ENCODE measurements at places on chromosomes 2 and 18. TPM values are rescaled to one million over a fixed set of nuclear protein-coding genes. Genes with fewer than 3 reads are reported as not detected.
A peak's percentile ranks its signal among the peaks of the same experiment; 100 is the strongest.

Gene ASXL3
- 3.4 TPM for total RNA-seq

Gene STAT4
- total RNA-seq, result 3.6 TPM

Gene ATOH8
- total RNA-seq, result 167 TPM

- H3K36me3 ChIP-seq, result no peaks in the 10 kb centered on the region
- H3K27ac ChIP-seq, result peak overlapping the region; percentile 88
- no peaks in the 10 kb centered on the region for H3K4me1 ChIP-seq
- no peak for DNase-seq
- no peaks in the 10 kb centered on the region for H3K27me3 ChIP-seq
Observed at GRCh38 chr2:48548840-48549239, 18.9 kb downstream of the STON1 start.

GRCh38 chr2:195162194-195162593 is 494.8 kb upstream of the SLC39A10 start:
- no peaks in the 10 kb centered on the region for H3K4me1 ChIP-seq
- H3K27ac ChIP-seq, result no peak overlapping the region
- H3K36me3 ChIP-seq, result no peaks in the 10 kb centered on the region
- no peak for DNase-seq

DNA sequence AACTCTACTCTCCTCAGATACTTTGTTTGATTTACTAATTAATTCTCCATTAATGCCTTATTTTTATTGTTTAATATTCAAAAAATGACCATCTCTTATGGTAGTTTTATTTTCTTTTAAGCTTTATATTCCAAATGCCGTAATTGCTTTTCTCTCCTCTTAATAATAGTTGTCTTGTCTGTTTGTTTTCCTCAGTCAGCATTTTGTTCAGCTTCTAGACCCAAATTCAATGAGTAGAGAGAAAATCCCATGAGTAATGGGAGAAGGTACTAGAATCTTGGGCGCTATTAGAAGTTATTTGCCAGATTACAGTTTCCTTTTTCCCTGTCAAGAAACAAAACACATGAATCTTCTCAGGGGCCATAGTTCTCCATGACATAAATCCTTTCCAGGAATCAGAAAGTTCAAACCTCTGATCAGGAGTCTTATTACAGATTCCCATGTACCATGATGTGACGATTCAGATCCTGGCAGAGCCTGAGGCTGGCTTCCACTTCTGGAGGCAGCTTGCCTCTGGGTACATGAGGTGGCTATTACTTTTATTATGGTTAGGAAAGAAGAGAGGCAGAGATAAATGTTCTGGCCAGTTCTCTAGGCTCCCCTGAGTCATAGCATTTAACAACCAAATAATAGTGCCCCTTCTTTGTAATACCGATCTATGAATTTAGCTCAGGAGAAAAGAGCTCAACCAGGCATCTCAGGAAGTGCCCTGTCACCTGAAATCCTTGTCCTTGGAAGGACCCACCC is 485.1 kb upstream of the SETBP1 start:
- H3K4me3 ChIP-seq, result no peak overlapping the region
- H3K4me1 ChIP-seq, result no peaks in the 10 kb centered on the region
- DNase-seq, result no peak
- H3K27ac ChIP-seq, result no peak overlapping the region

GRCh38 chr2:114925296-114926255 is 483.1 kb downstream of the DPP10 start:
- no peak overlapping the region for H3K4me3 ChIP-seq
- H3K4me1 ChIP-seq, result no peaks in the 10 kb centered on the region
- H3K27ac ChIP-seq, result no peak overlapping the region
- no peaks in the 10 kb centered on the region for H3K27me3 ChIP-seq
- no peak for DNase-seq
- no peaks in the 10 kb centered on the region for H3K36me3 ChIP-seq

DNA sequence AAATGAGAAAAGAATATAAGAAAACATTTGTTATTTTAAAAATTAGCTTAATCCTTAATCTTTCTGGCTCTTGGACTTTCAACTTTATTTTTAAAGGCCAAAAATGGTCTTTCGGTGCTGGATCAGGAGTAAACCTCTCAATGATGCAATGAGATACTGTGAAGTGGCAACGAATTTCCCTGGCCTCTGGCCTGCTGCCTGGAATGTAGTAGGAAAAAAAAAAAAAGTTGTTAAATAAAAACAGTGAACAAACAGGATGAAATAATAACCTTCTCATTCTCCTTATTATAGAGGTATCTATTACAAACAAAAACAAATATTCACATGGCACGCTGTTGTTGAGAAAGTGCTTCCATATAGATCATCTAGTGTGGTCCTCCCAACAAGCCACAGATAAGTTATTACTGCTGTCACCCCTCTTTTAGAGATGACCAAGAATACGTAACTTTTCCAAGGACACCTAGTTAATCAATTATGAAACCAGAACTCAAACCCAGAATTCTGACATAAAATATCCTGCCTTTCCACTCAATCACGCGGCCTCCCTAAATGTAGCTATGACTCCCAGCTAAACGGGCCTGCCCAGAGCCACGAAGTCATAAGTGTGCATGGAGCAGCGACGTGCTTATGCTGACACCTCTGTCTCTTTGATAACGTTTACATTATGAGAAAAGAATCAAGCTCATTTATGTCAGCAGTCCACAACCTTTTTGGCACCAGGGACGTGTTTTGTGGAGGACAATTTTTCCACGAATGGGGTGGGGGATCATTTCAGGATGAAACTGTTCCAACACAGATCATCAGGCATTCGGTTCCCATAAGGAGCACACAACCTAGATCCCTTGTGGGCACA is 170.9 kb downstream of the BCL2 start:
- peak overlapping the region; percentile 70 for H3K27ac ChIP-seq
- DNase-seq, result no peak
- no peaks in the 10 kb centered on the region for H3K4me1 ChIP-seq
- H3K36me3 ChIP-seq, result no peaks in the 10 kb centered on the region

DNA sequence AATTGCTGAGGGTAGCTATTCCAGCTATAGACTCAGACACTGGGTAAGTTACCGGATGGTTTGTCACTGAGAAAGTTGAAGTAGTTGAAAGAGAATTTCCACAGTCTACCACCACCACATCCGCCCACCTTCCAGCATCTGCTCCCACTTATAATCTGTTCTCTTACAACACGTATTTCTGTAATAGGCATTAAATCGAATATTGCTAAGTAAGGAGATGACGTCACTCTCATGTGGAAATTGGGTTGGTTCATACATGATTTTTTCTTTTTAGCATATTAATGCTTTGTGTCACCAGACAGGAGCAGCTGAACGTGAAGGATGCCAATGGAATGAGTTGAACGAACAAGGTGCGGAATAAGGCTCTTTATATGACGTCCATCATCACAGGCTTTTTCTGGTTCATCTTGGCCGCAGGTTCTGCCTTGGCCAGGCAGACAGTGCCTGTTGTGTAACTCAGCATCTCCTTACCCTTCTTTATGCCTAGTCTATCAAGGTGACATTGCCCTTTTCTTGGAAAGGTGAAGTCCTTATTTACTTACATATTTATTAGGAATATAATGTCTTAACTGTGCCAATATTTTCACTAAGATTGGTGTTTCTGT is 45.9 kb downstream of the THUMPD2 start:
- DNase-seq, result no peak
- no peak overlapping the region for H3K27ac ChIP-seq
- no peaks in the 10 kb centered on the region for H3K4me1 ChIP-seq
- peaks cover 4% of the 10 kb centered on the region for H3K36me3 ChIP-seq
- H3K4me3 ChIP-seq, result no peak overlapping the region
- no peaks in the 10 kb centered on the region for H3K27me3 ChIP-seq

- no peak for DNase-seq
- no peak overlapping the region for H3K4me3 ChIP-seq
- no peaks in the 10 kb centered on the region for H3K36me3 ChIP-seq
- H3K4me1 ChIP-seq, result no peaks in the 10 kb centered on the region
- no peaks in the 10 kb centered on the region for H3K27me3 ChIP-seq
Observed at GRCh38 chr2:191415101-191415500, 169.9 kb downstream of the MYO1B start.

GRCh38 chr2:176508984-176509740 is 239.9 kb downstream of the MTX2 start:
- no peaks in the 10 kb centered on the region for H3K4me1 ChIP-seq
- no peak for DNase-seq
- no peak overlapping the region for H3K27ac ChIP-seq
- no peaks in the 10 kb centered on the region for H3K27me3 ChIP-seq
- no peak overlapping the region for H3K4me3 ChIP-seq
- no peaks in the 10 kb centered on the region for H3K36me3 ChIP-seq

DNA sequence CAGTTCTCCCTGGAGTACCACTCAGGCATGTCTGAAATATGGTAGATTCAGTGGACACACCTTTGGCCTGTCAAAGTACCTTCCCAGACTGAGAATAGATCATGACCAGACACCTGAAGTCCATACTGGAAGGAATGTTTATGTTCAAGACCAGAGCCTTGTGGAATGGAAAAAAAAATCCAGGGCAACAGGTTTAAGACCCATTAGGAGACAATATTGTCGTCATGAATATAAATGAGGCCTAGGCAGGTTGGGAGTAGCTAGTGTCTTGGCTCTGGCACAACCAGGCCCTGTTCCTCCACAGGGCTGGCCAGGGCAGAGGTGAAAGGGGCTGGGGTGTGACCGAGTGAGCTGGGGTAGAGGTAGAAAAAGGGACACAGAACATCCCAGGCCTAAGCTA is 13.2 kb upstream of the ATRAID start:
- H3K4me3 ChIP-seq, result no peak overlapping the region
- H3K27me3 ChIP-seq, result no peaks in the 10 kb centered on the region
- H3K36me3 ChIP-seq, result no peaks in the 10 kb centered on the region

DNA sequence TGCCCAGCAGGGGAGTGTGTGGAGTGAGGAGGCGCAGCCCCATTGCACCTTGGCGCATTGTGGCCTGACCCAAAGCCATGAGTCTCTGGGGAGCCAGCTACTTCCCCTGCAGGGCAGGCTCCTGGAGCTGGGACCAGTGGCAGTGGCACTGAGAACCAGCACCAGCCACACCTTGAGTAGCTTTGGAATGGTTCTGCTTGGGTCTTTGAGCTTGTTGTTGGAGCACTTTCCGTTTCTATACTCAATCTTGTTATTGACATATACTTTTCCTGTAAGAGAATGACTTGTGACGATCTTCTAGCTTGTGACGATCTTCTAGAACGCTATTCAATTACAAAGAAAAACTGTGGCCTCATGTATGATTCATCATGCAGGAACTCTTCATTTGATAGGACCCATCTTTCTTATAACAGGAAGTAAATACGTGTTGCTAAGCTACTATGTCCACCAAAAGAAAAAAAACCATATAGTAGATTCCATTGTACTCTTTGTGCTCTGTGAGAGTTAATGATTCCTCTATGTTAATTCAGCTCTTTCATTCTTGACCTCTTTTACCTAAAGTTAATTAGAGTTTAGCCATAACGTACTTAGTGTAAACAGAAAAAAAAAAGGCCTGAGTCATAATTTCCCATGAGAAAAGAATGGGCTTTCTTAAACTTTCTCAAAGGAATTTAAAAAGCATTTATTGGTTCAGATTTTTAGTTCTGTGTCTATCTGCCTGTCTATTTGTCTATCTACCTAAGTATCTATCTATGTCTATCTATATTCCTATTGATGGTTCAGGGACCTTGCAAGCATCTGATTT is 113.1 kb downstream of the GATA6 start:
- H3K4me1 ChIP-seq, result peaks cover 11% of the 10 kb centered on the region
- no peaks in the 10 kb centered on the region for H3K36me3 ChIP-seq
- no peak for DNase-seq
- H3K27ac ChIP-seq, result peak overlapping the region; percentile 84

DNA sequence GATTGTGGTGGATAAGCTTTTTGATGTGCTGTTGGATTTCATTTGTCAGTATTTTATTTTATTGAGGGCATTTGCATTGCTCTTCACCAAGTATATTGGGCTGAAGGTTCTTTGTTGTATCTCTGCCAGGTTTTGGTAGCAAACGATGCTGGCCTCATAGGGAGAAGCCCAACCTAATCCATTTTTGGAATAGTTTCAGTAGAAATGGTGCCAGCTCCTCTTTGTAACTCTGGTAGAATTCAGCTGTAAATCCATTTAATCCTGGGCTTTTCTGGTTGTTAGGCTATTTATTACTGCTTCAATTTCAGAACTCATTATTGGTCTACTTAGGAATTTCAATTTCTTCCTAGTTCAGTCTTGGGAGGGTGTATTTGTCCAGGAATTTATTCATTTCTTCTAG is 309.8 kb upstream of the SETBP1 start:
- no peaks in the 10 kb centered on the region for H3K27me3 ChIP-seq
- no peak overlapping the region for H3K27ac ChIP-seq
- no peak for DNase-seq
- H3K4me3 ChIP-seq, result no peak overlapping the region
- H3K36me3 ChIP-seq, result no peaks in the 10 kb centered on the region
- no peaks in the 10 kb centered on the region for H3K4me1 ChIP-seq

GRCh38 chr2:233422050-233422639 is 67.9 kb downstream of the DGKD start:
- H3K27me3 ChIP-seq, result no peaks in the 10 kb centered on the region
- no peak overlapping the region for H3K27ac ChIP-seq
- no peaks in the 10 kb centered on the region for H3K4me1 ChIP-seq
- H3K36me3 ChIP-seq, result no peaks in the 10 kb centered on the region

GRCh38 chr2:165015052-165015642 is 59.8 kb upstream of the SLC38A11 start:
- H3K4me3 ChIP-seq, result no peak overlapping the region
- no peak for DNase-seq
- H3K4me1 ChIP-seq, result no peaks in the 10 kb centered on the region
- no peaks in the 10 kb centered on the region for H3K36me3 ChIP-seq
- H3K27me3 ChIP-seq, result no peaks in the 10 kb centered on the region
- no peak overlapping the region for H3K27ac ChIP-seq

- peaks cover 23% of the 10 kb centered on the region for H3K4me1 ChIP-seq
- H3K27me3 ChIP-seq, result peaks cover 24% of the 10 kb centered on the region
- no peak for DNase-seq
- no peaks in the 10 kb centered on the region for H3K36me3 ChIP-seq
- no peak overlapping the region for H3K4me3 ChIP-seq
Observed at GRCh38 chr2:172095905-172096625, 6.6 kb downstream of the DLX2 start.

DNA sequence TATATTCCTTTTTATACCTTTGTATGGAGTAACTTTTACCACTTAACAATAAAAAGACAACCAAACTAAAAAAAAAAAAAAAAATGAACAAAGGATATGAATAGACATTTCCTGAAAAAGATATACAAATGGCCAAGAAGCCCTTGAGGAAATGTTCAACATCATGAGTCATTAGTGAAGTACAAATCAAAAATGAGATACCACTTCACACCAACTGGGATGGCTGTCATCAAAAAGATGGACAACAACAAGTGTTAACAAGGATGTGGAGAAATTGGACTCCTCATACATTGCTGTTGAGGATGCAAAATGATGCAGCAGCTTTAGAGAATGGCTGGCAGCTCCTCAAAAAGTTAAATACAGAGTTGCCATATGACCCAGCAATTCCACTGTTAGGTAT is 22.6 kb upstream of the SCYGR2 start:
- no peak for DNase-seq
- H3K4me1 ChIP-seq, result no peaks in the 10 kb centered on the region
- no peak overlapping the region for H3K4me3 ChIP-seq
- no peak overlapping the region for H3K27ac ChIP-seq
- no peaks in the 10 kb centered on the region for H3K27me3 ChIP-seq

GRCh38 chr18:3495691-3496430 is 45.9 kb downstream of the TGIF1 start:
- H3K27ac ChIP-seq, result no peak overlapping the region
- H3K27me3 ChIP-seq, result peaks cover 5% of the 10 kb centered on the region
- H3K36me3 ChIP-seq, result no peaks in the 10 kb centered on the region
- H3K4me1 ChIP-seq, result no peaks in the 10 kb centered on the region

All from breast epithelium (tissue), 4 donors.